ENCODE measurements at places on chromosomes 1 and 21.

DNA sequence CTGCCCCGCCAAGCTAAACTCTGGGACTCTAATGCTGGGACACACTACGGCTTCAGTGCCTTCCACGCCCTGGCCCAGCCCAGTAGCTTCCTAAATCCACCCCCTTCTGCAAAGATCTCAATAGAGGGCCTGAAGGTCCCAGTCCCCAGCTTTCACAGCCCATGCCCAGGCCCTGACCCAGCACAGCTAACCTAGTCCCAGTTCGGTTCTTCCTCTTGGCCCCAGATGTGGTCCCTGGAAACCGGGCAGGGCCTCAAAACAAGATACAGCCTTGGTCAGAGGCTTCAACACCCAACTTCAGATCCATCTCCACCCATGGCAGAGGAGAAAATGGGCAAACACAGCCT is 646 bp upstream of the PDZK1IP1 start:
- DNase-seq: no peak

GRCh38 chr1:234136073-234136472 is 231.6 kb downstream of the SLC35F3 start:
- DNase-seq: no peak

GRCh38 chr1:31745096-31745945 is 18.8 kb downstream of the ADGRB2 start:
- peak; percentile 41 for DNase-seq

- no peak for DNase-seq
These were observed 56.6 kb downstream of the NCF2 start for GRCh38 chr1:183533617-183534174.

All from CD4-positive, alpha-beta T cell treated with Interleukin-6 at 100 ng/mL for 8 hours (primary cell).